Naive thymus-derived CD8-positive, alpha-beta T cell (primary cell): ENCODE measurements at places on chromosomes 13 and 19. TPM values are rescaled to one million over a fixed set of nuclear protein-coding genes. Genes with fewer than 3 reads are reported as not detected.

KLHL1 gene
- total RNA-seq, result not detected

DNA sequence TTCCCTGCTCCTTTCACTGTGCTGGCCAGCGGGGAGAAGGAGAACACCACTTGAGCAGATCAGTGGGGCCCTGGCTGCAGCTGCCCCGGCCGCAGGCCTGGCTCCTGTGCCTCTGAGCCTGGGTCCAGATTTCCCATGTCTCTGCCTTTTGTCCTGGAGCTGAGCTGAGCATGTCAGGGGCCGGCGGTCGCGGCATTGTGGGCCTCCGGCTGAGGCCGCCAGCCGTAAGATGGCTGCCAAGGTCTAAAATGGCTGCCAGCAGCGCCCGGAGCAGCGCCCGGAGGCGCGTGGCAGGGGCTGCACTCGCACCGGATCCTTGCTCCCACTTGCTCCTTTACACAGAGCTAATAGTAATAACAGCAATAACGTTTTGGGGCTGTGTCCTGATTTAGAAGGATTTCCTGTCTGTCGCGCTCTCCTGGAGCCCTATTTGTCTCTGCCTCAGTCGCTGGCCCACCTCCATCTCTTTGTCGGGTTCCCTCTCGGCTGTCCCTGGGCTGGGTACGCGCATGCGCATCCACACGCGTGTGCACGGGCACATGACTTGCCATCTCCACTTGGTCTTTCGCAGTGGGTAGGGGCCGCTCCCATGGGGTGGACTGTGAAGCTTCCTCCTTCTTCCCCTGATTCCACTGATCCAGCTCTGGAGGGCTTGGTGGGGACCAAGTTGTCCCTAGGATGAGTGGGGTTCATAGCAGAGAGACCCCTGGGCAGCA is 32.1 kb downstream of the LYL1 start:
- H3K4me3 ChIP-seq, result no peak overlapping the region
- H3K27me3 ChIP-seq, result peaks cover 1% of the 10 kb centered on the region
- no peaks in the 10 kb centered on the region for H3K36me3 ChIP-seq
- no peak overlapping the region for H3K27ac ChIP-seq
- peaks cover 2% of the 10 kb centered on the region for H3K4me1 ChIP-seq

DNA sequence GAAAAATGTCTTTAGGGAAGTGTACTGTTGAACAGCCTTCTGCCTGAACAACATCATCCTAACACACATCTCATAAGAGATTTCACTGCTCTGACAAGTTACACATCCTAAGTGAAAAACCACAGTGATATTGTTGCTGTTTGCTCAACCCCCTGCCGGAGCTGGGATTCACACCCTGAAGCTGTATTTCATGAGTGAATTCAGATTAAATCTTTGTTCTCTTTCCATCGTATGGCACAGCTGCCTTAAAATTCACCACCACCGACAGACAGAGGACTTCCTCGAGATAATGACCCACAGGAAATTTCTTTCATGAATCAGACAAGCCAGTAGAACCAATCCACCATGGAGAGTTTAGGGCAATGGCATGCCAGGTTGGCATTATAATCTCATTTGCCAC is 280.8 kb downstream of the DCT start:
- H3K4me1 ChIP-seq, result peaks cover 7% of the 10 kb centered on the region
- no peak overlapping the region for H3K27ac ChIP-seq
- no peaks in the 10 kb centered on the region for H3K36me3 ChIP-seq
- no peaks in the 10 kb centered on the region for H3K27me3 ChIP-seq
- DNase-seq, result no peak
- no peak overlapping the region for H3K4me3 ChIP-seq

PRMT1 gene
- total RNA-seq, result 100 TPM

- H3K4me3 ChIP-seq, result no peak overlapping the region
- no peaks in the 10 kb centered on the region for H3K36me3 ChIP-seq
- no peak overlapping the region for H3K27ac ChIP-seq
These were observed 4.8 kb upstream of the SMG9 start for GRCh38 chr19:43759515-43759914.

CYP2F1 gene
- not detected for total RNA-seq

- H3K4me1 ChIP-seq, result peaks cover 17% of the 10 kb centered on the region
- H3K4me3 ChIP-seq, result peak within 1 kb of the TSS; percentile 93
- no peaks in the 10 kb centered on the region for H3K36me3 ChIP-seq
These were observed at the start of gene MISP3 for GRCh38 chr19:14072535-14073260. Gene MISP3, plus strand, starts transcription at chr19:14072786. Its CDS starts 524 bp downstream, at chr19:14073310.

DNA sequence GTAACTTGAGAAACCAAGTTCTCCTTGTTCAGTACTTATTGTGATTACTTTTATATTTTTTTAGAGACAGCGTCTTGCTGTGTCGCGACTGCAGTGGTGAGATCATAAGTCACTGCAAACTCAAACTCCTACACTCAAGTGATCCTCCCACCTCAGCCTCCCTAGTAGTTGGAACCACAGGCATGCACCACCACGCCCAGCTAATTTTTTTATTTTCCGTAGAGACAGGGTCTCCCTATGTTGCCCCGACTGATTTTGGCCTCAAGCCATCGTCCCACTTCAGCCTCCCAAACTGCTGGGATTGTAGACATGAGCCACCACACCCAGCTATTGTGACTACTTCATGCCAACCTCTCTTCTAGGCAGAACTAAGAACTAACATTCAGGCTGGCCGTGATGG is 8.3 kb downstream of the C19orf53 start:
- peaks cover 13% of the 10 kb centered on the region for H3K4me1 ChIP-seq
- H3K4me3 ChIP-seq, result no peak overlapping the region
- peak overlapping the region; percentile 29 for H3K27ac ChIP-seq
- DNase-seq, result no peak

DNA sequence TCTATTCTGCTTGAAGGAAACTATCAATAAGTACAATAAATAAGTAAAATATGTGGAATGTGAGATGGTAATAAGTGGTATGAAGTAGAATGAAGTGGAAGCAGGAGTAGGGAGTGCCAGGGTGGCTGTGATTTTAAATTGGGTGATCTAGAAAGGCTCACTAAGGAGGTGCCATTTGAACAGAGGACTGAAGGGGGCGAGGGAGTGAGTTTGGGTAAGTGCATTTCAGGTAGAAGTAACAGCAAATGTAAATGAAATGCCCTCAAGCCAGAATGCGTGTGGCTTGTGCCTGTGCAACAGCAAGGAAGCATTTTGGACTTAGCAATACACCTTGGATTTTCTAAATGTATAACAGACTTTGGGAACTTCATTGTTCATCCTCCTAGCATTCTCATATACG is 77.1 kb downstream of the CCNA1 start:
- no peak overlapping the region for H3K4me3 ChIP-seq
- H3K27ac ChIP-seq, result no peak overlapping the region

DNA sequence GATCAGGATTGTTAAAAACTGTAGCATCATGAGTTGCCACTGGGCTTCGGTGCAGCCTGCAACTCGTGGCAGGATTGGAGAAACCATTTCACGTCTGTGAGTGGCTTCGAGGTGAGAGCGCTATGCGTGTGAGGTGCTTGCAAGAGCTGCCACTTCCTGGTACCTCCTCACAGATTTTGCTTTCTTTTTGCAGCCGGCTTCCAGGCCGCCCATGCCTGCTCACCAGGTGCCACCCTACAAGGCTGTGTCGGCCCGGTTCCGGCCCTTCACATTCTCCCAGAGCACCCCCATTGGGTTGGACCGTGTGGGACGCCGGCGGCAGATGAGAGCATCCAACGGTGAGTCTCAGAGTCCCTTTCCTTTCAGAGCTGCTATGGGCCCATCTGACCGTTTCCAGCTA is 57.9 kb upstream of the C1QTNF9 start:
- peak overlapping the region; percentile 97 for H3K27ac ChIP-seq
- H3K27me3 ChIP-seq, result no peaks in the 10 kb centered on the region
- H3K36me3 ChIP-seq, result peaks cover 12% of the 10 kb centered on the region
- H3K4me3 ChIP-seq, result peak overlapping the region; percentile 96
- peak; percentile 90 for DNase-seq

CELF5 gene
- total RNA-seq, result 0.41 TPM

DNA sequence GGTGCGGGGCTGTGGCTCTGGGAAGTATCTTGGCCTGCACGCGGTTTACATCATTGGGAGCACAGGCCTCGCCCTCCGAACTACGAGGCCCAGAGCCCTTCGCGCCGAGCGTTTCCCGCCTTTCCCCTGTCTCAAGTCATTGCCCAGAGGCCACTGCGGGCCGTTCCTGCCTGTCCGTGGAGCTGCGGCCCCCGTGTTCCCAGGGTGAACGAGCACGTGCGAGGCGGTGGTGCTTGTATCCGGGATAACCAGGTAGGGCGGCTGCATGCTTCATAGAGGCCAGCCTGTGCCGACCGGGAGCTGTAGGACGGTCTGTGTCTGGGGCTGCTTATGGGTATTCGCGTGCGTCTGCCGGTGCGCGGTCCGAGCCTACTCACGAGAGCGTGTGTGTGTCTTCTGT is 32.5 kb downstream of the ZNF527 start:
- no peaks in the 10 kb centered on the region for H3K36me3 ChIP-seq
- no peaks in the 10 kb centered on the region for H3K27me3 ChIP-seq
- no peak overlapping the region for H3K27ac ChIP-seq
- DNase-seq, result no peak

C19orf81 gene
- total RNA-seq, result 1.9 TPM

DNA sequence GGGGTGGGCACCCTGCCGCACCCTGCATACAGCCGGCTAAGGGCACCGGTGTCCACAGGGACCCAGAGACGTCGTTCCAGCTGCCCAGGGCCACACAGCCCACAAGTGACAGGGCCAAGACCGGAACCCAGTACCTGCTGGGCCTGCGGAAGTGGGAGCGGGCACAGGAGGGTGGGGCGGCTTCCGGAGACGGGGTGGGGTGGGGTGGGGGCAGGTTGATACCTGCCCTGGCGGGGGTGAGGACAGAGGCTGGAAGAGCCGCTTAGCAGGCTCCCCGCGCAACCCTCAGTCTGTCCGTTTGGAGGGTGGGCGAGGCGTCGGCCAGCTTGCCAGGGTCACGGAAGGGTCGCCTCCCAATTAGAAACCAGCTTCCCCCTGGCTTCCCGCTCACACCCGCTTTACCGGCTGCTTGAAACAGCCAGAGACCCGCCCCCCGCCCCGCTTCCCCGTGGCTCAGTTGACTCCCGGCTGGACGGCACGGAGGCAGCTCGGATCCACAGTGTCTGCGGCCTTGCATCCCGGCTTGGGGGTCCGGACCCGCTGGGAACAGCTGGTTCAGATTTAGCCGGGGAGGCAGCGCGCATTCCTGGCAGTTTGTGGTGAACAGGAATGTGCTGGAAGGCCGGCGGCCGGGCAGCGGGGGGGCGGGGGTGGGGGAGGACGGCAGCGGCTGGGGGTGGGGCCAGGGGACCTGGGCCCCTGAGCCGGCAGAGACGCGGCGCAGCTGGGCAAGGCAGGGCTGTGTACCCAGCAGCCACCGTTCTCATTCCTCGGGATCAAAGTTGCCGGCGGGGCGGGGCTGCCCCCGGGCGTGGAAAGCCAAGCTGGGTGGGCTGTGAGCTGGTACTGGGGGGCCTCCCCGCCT is 1.9 kb downstream of the CNN2 start:
- peak overlapping the region; percentile 97 for H3K4me3 ChIP-seq
- peak; percentile 36 for DNase-seq
- H3K27ac ChIP-seq, result peak overlapping the region; percentile 97
- H3K4me1 ChIP-seq, result peaks cover 40% of the 10 kb centered on the region

SULT2B1 gene
- total RNA-seq, result not detected

GRCh38 chr13:33958964-33959363 is 141.0 kb downstream of the RFC3 start:
- H3K4me3 ChIP-seq, result no peak overlapping the region
- no peak for DNase-seq
- H3K4me1 ChIP-seq, result no peaks in the 10 kb centered on the region
- H3K27ac ChIP-seq, result no peak overlapping the region
- H3K27me3 ChIP-seq, result no peaks in the 10 kb centered on the region
- H3K36me3 ChIP-seq, result no peaks in the 10 kb centered on the region

ZNF726 gene
- total RNA-seq, result 5.4 TPM

FPR1 gene
- total RNA-seq, result not detected
